NB4 (cell line): ENCODE measurements at places on chromosomes 7 and 10.

- peak; percentile 29 for DNase-seq
Measured at GRCh38 chr7:30321089-30321881, 36.9 kb downstream of the ZNRF2 start.

GRCh38 chr7:2954433-2954853 is 89.2 kb downstream of the CARD11 start:
- DNase-seq, result peak; percentile 84

DNA sequence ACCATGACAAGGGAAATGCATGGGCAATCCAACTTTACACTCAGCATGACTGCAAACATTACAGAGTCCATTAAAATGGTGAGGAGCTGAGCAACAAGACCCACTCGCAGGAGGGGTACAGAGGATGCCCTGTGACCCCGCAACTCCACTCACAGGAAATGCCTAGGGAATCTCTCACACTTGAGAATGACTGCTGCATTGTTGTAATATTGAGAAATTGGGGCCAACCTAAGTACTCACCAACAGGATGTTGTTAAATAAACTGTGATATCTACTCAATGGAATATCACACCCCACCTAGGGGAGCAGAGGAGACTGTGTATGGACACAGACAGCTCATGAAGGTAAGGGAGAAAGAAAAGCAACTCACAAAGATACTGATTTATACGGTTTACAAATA is 53.4 kb upstream of the CAMK2B start:
- no peak for DNase-seq

DNA sequence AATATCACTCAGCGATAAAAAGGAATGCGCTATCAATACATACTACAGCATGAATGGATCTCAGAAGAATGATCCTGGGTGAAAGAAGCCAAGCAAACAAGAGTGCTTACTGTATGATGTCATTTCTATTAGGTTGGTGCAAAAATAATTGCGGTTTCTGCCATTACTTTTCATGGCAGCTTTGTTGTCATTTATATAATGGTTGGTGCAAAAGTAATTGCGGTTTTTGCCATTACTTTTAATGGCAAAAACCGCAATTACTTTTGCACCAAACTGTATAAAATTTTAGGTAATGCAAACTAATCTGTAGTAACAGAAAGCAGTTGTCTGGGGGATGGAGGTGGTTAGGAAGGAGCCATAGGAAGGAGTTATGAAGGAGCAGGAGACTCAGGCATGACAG is 318.3 kb upstream of the ZMIZ1 start:
- DNase-seq, result no peak

DNA sequence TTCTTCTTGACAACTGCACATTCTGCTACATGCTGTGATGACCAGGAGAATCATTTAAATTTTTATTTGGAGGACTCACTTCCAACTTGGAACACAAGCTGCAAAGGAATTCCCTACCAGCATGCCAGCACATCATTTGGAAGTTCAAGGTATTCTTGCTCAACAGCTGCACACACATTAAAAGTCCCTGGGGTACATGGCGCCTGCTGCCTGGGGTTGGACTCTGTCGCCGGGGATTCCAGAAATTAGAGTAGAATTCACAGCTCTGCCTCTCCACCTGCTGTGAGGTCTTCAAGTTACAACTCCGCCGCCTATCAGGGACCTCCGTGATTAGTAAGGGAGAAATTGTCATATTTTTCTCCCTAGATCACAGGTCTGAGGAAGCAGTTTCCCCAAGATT is 1.1 kb downstream of the ZNF32 start:
- peak; percentile 8 for DNase-seq

GRCh38 chr10:123879606-123880257 is 11.9 kb downstream of the CPXM2 start:
- no peak for DNase-seq

DNA sequence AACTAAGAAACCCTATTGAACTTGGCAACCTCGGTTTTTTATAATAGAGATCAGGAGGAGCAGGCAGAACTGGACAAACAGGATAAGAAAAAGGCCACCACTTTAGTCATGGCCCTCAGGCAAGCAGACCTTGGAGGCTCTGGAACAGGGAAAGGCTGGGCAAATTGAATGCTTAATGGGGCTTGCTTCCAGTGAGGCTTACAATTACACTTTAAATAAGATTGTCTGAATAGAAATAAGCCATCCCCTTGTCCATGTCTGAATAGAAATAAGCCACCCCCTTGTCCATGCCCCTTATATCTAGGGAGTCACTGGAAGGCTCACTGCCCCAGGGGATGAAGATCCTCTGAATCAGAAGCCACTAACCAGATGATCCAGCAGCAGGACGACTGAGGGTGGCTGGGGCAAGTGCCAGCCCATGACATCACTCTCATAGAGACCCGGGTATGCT is 40.6 kb downstream of the AKR1B15 start:
- DNase-seq, result no peak

GRCh38 chr7:35983626-35984025 is 169.4 kb upstream of the EEPD1 start:
- DNase-seq, result peak; percentile 41

GRCh38 chr10:52040486-52040885 is 273.6 kb upstream of the DKK1 start:
- DNase-seq, result no peak

DNA sequence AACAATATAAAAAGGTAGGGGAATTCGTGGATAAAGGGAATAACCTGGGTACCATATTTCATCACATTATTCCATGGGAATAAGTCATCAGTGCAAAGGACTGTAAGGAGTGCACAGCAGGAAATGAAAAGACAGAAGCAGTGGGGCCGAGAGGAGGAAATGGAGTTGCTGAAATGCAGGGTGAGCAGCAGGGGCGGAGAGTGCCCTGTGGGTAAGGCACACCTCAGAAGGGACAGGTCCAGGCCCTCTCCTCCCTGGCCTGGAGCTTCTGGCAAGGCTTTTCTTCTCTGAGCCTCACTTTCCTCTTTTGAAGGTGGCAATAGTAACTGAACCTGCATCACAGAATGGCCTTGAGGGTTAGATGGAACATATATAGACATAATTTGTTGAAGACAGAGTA is 26.2 kb downstream of the IKZF1 start:
- peak; percentile 53 for DNase-seq

DNA sequence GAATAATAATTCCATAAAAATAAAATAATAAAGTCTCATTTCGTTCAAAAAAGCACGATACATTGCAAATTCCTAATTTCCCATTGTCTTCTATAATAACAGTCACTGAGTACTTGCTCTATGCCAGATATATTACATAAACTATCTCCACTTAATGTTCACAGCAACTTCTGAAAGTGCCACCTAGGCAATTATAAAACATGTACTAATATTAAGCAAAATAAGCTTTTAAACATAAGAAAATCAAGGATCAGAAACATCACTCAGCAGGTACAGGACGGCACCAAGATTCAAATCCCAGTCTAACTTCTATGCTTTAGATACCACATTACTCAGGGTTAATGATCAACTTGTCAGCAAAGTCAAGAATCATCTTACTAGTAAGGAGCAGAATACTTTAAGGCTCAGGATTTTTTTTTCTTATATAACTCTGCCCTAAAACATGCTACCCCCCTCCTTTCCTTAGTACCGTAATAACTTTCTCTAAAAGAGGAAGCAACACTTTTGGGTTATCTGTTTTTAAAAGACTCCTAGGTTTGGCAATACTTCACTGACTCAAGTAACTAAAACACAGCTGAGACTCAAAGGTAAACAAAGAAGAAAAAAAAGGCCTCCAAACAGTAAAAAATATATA is 51.3 kb downstream of the USP6NL start:
- DNase-seq, result peak; percentile 67
